ENCODE measurements at places on chromosomes 6 and 20.

DNA sequence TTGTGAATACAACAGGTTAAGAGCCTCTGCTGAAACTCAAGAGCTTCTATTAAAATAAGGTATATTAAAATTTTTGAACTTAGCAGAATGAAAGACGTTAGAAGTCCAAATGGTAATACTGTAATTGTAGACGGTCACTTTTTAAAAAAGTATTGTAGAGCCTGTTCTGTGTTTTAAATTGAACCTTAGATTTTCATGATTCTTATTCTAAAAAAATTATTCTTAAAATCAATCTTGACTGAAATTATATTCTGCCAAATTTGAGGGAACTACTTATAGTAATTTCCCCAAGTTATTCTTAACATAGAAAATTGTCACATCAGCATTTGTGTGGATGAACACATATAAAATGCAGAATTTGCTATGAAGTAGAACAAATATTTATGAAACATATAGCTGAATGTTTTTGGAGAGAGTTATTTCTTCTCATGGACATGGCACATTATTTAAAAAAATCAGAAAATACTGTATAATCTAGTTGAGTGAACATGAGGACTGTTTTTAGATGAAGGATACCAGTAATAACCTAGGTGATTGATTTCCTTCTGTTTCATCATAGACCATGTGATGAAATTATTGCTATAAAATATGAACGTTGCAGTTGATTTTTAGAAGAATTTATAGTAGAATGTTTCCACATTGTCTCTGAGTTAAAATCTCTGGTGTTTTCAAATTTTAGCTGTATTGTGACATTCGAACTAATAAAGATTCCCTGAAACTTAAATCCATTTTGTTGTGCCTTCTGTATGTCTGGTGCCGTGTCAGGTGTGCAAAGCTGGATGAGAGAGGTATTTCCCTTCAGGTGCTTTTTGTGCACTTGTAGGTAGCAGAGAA lies 2.8 kb downstream of the TBPL1 start:
- DNase-seq, result no peak

DNA sequence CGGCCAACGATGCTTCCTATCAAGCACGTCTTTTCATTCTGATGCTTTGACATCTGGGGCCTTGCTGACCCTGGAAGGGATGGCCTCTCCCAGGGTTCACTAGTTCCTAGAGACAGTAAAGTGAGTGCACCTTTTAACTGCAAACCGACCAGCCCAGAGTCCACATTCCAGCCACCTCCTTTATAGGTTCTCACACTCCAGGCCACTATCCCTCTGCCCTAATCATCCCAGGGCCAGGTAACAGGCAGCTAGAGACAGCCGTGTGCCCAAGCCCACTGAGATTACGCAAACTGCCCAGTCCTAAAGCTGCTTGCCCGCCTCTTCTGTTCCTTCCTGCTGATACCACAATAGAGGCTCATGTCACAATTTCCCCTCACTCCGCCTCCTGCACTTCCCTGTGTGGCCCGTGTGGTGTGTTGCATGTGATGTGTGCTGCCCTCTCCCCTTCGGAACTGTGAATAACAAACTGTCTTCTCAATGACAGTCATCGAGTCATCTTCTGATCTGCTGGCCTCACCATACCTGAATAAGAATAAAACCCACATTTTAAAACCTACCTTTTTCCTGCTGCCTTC lies 123.7 kb upstream of the EXOC2 start:
- DNase-seq, result no peak

DNA sequence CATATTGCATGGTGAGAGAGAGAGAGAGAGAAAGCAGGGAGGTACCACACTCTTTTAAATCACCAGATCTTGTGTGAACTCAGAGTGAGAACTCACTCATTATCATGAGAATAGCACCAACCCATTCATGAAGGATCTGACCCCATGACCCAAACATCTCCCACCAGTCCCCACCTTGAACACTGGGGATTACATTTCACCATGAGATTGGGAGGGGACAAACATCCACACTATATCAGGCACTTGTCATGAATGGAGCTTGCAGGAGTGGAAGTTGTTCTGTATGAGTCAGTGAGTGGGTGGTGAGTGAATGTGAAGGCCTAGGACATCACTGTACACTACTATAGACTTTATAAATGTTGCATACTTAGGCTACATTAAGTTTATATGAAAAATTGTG lies 47.7 kb upstream of the RNF182 start:
- no peak for DNase-seq

GRCh38 chr6:20861481-20861880 lies 327.2 kb downstream of the CDKAL1 start:
- DNase-seq, result no peak

DNA sequence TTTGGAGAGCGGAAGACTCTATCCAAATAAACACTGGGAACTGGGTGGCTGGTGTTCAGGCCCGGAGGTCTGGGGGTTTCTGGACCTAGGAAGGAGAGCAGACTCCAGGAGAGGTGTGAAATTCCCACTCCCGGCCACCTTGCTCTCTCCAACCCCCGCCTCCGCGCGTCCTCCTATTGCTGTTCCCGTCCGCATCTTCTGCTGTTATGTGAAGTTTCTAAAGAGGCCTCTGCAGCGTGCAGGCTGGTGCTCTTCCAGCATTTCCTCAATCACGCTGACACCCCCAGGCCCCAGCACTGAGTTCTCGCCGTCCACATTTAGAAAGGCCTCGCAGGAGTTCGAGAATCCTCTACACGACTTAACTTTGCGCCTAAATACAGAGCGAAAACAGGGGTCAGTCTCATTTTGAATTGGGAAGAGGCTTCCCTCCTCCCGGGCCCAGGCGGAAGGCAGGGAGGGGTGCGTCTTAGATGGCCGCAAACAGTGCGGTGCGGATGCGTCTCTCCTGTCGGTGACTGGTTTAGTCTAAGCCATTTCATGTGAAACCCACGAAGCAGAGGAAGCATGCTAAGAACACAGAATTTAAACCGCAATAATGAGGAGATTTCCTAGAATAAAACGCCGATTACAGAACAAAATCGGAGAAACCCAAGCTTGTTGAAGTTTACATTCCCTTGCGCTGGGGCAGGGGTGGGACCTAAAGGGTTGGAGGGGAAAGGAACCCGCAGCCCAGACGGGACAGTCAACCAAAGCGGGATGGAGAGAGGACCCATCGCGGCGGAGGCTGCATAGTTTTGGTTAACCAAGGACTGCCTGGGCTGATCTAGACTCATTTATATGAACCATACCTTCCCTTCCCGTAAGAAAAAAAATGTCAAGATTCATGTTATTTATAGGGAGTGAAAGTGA lies 4.0 kb upstream of the FOXF2 start:
- no peak for DNase-seq

GRCh38 chr6:44558024-44558831 lies 170.7 kb downstream of the CDC5L start:
- DNase-seq, result no peak

GRCh38 chr6:145875496-145876211 lies 61.1 kb upstream of the FBXO30 start:
- DNase-seq, result no peak
